ENCODE measurements at places on chromosomes 1 and 21. TPM values are rescaled to one million over a fixed set of nuclear protein-coding genes. Genes with fewer than 3 reads are reported as not detected.

- H3K27me3 ChIP-seq: no peaks in the 10 kb centered on the region
- no peak overlapping the region for H3K27ac ChIP-seq
- no peak for DNase-seq
- H3K4me1 ChIP-seq: no peaks in the 10 kb centered on the region
- peaks cover 12% of the 10 kb centered on the region for H3K36me3 ChIP-seq
Observed at GRCh38 chr1:54221867-54222484, 22.0 kb downstream of the MRPL37 start.

GRCh38 chr1:244354810-244355278, 96.9 kb downstream of the ADSS2 start:
- no peaks in the 10 kb centered on the region for H3K27me3 ChIP-seq
- no peaks in the 10 kb centered on the region for H3K36me3 ChIP-seq
- H3K4me1 ChIP-seq: peaks cover 16% of the 10 kb centered on the region
- no peak overlapping the region for H3K4me3 ChIP-seq
- H3K27ac ChIP-seq: peak overlapping the region; percentile 54

DNA sequence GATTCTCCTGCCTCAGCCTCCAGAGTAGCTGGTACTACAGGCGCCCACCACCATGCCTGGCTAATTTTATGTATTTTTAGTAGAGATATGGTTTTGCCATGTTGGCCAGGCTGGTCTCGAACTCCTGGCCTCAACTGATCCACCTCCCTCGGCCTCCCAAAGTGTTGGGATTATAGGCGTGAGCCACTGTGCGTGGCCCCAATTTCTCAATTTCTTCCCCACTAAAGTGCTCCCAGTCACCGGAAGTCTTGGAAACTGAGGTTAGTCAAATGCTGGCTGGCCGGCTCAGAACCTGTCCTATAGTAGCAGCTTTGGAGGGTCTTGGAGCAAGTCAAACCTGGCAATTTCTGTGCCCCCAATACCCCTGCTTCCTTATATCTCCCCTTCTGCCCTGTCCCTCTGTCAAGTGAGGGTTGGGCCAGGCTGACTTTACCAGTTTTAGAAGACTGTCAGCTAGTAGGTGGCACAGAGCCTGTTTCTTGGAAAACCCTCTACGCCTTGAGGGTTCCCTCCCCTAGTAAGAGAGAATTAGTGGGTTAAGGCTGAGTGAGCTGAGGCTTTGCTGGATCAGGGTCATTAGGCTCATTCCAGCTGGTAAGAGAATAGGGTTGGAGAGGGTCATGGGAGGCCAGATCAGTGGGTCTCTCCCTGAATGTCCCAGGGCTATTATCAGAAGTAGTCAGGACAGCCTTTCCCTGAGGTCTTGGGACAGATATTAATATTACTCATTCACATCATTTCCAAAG, 8.3 kb upstream of the EPB41 start:
- no peaks in the 10 kb centered on the region for H3K4me1 ChIP-seq
- H3K27me3 ChIP-seq: no peaks in the 10 kb centered on the region
- DNase-seq: no peak
- no peaks in the 10 kb centered on the region for H3K36me3 ChIP-seq
- H3K27ac ChIP-seq: no peak overlapping the region

DNA sequence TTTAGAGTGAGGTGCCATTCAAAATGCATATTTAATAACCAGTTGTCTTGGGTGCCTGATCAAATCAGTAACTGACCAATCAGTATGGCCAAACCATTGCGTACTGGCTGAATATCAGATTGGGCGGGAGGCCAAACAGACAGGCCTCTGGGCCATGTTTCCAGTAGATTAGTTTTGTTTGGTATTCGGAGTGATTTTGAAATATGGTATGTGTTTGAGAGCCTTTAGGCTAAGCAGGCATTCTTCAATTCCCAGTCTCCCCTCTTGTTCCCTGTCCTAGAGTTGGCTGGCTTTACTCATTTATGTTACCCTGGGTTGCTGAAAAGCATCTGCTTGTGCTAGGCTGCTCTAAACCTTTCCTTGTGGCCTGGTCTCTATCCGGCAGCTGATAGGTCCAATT, 80.1 kb downstream of the BACH1 start:
- no peak for DNase-seq
- no peaks in the 10 kb centered on the region for H3K36me3 ChIP-seq
- H3K27me3 ChIP-seq: no peaks in the 10 kb centered on the region
- H3K4me1 ChIP-seq: no peaks in the 10 kb centered on the region
- no peak overlapping the region for H3K27ac ChIP-seq

DNA sequence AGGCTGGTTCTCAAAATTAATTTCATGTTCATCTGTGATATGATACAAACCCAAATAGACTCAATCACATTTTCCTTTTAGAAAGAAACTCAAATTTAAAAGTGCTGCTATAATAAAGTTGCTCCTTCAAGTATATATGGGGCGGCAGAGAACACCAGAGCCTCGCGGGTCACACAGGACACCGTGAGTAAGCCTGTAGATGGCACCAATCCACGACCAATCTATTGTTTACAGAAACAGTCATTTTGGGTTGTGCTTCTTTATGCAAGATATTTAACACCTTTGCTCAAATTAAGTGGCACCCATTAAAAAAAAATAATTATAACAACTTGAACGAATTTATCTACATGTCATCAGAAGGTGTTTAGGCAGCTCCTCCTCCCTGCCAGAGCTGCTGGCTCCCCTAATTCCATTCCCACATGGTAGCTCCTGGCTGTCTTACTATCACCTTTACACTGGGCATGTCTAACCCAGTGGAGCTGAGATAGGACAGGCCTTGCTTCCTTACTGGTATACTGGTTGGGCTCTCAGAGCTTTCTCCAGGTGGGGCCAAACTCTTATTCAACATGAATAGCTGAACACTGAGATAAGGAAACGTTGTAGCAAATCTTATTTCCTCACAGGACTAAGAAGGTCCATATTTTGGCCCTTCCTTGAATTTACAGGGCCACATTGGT, 287.0 kb downstream of the SDCCAG8 start:
- H3K4me1 ChIP-seq: no peaks in the 10 kb centered on the region
- no peak overlapping the region for H3K4me3 ChIP-seq
- H3K27me3 ChIP-seq: no peaks in the 10 kb centered on the region
- no peaks in the 10 kb centered on the region for H3K36me3 ChIP-seq

DNA sequence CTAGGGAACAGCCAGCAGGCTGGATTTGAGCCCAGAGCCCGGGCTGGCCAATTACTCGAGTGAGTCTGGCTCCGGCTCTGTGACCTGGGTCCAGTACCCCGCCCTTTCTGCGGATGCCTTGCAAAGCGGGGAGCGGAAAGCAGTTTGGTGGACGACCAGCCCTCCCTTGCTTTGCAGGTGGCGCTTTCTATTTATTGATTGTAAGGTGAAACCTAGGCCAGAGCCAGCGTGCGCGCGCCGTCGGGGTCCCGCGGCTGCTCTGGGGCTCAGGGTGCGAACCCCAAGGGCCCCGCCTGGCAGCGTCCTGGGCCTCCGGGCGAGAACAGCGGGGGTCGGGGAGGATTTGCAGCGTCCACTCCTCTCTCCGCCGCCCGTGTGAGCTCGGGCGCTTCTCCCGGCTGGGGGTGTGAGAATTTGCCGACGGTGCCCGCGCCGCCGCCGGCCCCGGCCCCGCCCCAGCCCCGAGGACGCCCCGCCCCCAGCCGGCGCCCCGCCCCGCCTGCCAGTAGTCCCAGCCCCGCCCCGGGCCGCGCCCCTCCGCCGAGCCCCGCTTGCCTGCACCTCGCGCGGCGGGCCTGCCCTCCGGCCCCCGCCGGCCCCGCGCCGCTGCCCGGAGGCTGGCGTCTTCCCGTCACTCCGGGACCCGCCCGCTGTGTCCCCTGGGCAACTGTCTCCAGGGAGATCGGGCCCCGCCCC, 37.6 kb downstream of the PIK3CD start:
- DNase-seq: peak; percentile 96
- peaks cover 12% of the 10 kb centered on the region for H3K27me3 ChIP-seq
- H3K36me3 ChIP-seq: no peaks in the 10 kb centered on the region
- H3K4me3 ChIP-seq: peak overlapping the region; percentile 81
- H3K4me1 ChIP-seq: peaks cover 24% of the 10 kb centered on the region

GRCh38 chr1:240766831-240767230, 154.9 kb upstream of the GREM2 start:
- no peaks in the 10 kb centered on the region for H3K27me3 ChIP-seq
- no peaks in the 10 kb centered on the region for H3K4me1 ChIP-seq
- no peak for DNase-seq
- no peak overlapping the region for H3K4me3 ChIP-seq
- H3K36me3 ChIP-seq: no peaks in the 10 kb centered on the region

DNA sequence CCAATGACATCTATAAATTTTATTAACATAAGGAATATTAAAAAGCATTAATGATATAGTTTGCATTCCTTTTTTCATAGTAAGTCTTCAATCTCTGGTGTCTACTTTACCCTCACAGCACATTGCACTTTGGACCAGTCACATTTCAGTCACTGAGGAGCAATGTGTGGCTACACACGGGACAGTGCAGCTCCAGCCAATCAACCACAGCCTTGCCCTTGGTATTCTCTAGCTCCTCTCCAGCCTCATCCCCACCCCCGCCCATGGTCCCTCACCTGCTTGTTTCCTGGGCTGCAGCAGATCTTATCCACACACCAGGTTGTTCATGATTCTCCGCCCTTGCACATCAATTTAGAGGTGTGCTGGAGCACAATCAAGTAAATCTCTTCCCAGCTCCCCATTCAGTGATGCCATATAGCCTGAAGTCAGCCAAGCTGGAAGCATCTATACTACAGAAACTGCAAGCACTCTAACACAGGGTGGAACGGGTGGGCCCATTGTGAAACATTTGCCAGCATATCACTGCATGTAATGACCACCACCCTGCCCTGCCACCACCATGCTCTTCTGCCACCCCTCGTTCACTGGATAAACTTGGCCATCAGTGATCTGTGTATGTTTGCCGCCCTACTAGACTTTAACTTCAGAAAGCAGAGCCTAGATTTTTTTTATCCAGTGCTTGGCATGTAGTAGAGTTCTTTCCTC, 93.0 kb upstream of the SLC44A3 start:
- no peak overlapping the region for H3K27ac ChIP-seq
- H3K27me3 ChIP-seq: no peaks in the 10 kb centered on the region
- H3K4me1 ChIP-seq: no peaks in the 10 kb centered on the region
- no peak for DNase-seq
- no peak overlapping the region for H3K4me3 ChIP-seq

GRCh38 chr1:230910755-230911117, 42.4 kb upstream of the C1orf198 start:
- no peak for DNase-seq
- no peaks in the 10 kb centered on the region for H3K4me1 ChIP-seq
- H3K4me3 ChIP-seq: no peak overlapping the region
- no peak overlapping the region for H3K27ac ChIP-seq

SIM2 gene
- total RNA-seq: 0.34 TPM

DNA sequence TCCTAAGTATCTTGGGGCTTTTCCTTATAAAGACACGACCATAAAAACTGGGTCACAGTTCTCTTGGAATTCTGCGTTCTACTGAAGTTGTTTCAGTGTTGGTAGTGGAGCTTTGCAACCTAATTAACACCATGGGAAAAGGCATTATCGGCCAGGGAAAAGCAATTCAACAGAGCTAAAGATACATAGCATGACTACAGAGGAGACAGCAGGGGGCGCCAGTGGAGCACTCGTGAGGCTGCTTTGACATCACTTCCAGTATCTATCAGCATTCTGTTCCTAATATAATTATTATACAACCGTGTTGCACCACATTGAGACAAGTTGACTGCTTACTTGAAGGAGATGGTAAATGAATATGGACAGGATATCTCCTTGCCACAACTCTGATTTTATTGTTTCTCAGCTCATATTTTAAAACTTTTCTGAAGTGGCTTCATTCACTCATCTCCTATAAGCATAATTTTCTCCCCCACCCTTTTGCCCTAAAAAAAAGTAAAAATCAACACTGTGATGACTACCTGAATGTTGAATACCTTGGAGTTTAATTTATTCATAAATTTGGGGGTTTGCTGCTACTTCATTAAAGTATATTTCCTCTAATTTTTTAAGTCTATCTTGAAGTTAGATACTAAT, 39.4 kb downstream of the ZP4 start:
- H3K36me3 ChIP-seq: no peaks in the 10 kb centered on the region
- H3K27me3 ChIP-seq: no peaks in the 10 kb centered on the region
- H3K27ac ChIP-seq: no peak overlapping the region
- peak; percentile 41 for DNase-seq
- H3K4me3 ChIP-seq: no peak overlapping the region

- DNase-seq: no peak
- H3K36me3 ChIP-seq: peaks cover 3% of the 10 kb centered on the region
- no peak overlapping the region for H3K4me3 ChIP-seq
- no peak overlapping the region for H3K27ac ChIP-seq
Observed at GRCh38 chr1:42742617-42743316, 2.7 kb upstream of the CLDN19 start.

GRCh38 chr21:43893536-43894205, 28.6 kb downstream of the AGPAT3 start:
- no peaks in the 10 kb centered on the region for H3K27me3 ChIP-seq
- peaks cover 6% of the 10 kb centered on the region for H3K4me1 ChIP-seq
- DNase-seq: no peak
- no peak overlapping the region for H3K27ac ChIP-seq
- H3K36me3 ChIP-seq: no peaks in the 10 kb centered on the region
- H3K4me3 ChIP-seq: no peak overlapping the region

DNA sequence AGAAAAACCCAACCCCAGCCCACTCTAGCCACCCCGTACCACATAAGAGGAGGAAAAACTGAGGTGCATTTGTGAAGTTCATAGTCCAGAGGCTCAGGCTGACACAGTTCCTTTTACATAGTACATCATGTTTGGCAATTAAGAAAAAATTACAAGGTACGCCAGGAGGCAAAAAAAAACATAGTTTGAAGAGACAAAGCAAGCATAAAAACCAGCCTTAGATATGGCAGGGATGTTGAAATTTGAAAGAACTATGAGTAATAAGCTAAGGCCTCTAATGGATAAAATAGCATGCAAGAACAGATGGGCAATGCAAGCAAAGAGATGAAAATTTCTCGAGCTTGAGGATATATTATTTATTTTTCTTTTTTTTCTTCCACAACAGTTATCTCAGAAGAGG, 31.9 kb downstream of the MIXL1 start:
- H3K4me1 ChIP-seq: no peaks in the 10 kb centered on the region
- H3K27ac ChIP-seq: no peak overlapping the region
- no peak for DNase-seq
- H3K27me3 ChIP-seq: no peaks in the 10 kb centered on the region
- H3K4me3 ChIP-seq: no peak overlapping the region

DNA sequence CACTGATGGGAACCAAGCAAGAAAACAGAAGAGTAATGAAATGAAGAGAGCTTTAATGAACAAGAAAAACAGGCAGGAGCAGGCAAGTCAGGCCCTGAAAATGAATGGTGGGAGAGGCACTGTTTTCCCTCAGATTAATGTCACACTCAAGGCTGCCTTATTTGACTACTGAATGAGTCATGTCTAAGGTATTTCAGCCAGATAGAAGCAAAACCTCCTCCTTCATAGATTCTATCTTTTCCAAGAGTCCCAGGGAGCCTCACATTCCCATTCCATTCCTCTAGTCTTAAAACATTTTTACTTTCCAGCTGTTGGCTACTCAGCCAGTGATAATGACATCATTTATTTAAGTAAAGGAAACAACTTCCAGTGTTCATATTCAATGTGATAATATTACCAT, 228.4 kb upstream of the NRIP1 start:
- peaks cover 4% of the 10 kb centered on the region for H3K4me1 ChIP-seq
- no peak for DNase-seq
- H3K4me3 ChIP-seq: no peak overlapping the region
- no peaks in the 10 kb centered on the region for H3K36me3 ChIP-seq
- no peak overlapping the region for H3K27ac ChIP-seq

Data from H1 (cell line).